ENCODE measurements at places on chromosomes 6 and 20.

- DNase-seq = no peak
Measured at GRCh38 chr6:137625808-137626207, 131.6 kb upstream of the OLIG3 start.

- no peak for DNase-seq
Measured at GRCh38 chr6:4666886-4667513, 109.2 kb upstream of the CDYL start.

DNA sequence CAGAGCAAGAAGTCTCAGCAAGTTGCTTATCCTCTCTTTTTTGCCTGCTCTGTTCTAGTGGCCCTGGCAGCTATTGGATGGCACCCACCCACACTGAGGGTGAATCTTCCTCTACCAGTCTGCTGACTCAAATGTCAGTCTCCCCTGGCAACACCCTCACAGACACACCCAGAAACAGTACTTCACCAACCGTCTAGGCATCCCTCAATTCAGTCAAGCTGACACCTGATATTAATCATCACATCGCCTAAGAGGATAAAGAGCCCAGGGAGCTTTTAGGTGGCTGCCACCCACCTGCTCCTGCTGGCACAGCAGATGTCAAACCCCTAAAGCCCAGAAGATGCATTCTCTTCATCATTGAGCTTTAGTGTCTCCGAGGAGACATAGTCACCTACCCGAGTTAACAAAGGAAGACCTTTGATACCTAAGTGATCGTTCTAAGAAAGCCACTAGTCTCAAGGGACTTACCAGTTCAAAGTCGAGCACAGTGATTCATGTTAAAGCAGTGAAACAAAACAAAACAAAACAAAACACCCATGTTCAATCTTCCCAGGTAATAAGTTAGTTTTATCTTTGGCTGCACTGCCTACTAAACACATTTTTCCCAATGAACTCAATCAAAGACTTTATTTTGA, 97.7 kb upstream of the KCNQ5 start:
- no peak for DNase-seq

DNA sequence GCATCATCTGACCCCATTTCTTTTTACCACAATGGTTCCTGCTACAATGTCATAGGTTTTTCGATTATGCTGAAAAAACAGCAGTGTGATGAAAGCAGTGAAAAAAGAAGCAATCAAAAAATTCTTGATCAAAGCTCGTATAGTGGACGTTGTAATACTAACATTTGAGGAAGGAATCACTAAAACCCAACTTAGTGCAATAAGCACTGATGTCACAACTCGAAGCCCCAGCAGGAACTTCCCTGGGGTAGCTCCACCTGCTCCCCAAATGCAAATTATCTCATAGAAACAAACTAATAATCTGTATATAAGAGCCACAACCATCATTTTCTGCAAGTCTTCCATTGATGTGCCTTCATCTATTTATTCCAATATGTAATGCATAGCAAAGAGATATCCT, 285.6 kb upstream of the SGK1 start:
- DNase-seq = no peak

GRCh38 chr20:58017970-58018530, 210.4 kb downstream of the ANKRD60 start:
- no peak for DNase-seq

DNA sequence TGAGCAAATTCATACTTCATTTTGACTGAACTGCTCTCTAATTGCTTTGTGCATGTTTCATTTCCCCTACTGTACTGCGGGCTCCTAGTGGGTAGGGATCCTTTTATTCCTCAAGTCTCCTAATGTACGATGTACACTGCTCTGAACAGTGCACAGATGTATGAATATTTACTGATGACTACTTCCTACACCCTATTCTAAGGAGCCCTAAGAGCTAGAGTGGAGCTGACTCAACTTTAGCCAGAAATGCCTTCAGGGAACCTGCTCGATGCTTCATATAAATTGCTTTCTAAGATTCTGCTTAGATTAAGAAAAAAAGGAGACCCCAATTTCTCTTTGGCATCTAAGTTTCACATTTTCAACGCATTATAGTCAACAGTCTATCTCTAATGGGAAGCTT, 47.6 kb upstream of the SPDEF start:
- DNase-seq = no peak

DNA sequence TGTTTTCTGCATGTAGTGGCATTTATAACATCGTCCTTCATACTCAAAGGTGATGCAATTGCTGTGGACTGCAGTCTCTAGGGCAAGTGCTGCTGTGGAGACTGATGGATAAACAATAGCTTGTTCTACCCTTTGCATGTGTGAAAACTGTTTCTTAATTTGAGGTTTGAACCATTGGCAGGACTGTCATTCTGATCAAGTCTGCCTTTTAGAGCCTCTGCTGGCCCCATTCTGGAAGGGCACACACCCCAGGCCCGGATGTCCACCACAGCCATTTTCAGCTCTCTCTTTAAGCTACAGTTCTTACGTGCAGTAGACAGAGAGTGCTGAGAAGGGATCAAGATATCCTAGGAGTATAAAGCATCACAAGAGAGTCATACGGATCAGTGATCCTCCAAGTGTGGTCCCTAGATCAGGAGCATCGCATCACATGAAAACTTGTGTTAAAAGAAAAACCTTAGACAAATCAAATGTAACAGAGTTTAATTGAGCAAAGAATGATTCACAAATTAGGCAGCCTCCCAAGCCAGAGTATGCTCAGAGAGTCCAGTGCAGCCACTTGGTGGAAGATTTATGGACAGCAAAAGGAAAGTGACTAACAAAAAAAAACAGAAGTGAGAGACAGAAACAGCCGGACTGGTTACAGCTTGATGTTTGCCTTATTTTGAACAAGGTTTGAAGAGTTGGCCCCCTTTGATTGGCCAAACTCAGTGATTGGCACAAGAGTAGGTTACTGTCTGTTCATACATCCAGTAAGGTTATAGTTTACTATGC, 52.0 kb downstream of the FRK start:
- DNase-seq = no peak

GRCh38 chr6:150640556-150641209, 41.0 kb downstream of the PLEKHG1 start:
- DNase-seq = no peak

GRCh38 chr6:4192173-4192572, 56.8 kb upstream of the ECI2 start:
- DNase-seq = no peak

DNA sequence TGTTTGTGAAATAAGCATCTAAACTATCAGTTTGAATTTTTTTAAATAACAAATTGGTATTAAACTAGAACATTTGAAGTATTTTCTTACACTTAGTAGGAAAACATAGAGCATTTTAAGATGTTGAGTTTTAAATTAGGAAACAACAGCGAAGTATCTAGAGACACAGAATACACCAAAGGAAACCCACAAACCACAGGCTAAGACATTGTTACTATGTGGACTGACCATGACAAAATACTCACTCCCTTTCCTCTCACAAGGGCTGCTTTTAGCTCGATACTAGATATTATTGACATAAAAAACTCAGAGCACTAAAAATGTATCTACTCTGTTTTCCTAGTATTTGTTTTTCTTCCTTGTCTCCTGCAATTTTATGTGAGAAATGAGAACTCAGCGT, 266.0 kb upstream of the CITED2 start:
- DNase-seq = no peak

DNA sequence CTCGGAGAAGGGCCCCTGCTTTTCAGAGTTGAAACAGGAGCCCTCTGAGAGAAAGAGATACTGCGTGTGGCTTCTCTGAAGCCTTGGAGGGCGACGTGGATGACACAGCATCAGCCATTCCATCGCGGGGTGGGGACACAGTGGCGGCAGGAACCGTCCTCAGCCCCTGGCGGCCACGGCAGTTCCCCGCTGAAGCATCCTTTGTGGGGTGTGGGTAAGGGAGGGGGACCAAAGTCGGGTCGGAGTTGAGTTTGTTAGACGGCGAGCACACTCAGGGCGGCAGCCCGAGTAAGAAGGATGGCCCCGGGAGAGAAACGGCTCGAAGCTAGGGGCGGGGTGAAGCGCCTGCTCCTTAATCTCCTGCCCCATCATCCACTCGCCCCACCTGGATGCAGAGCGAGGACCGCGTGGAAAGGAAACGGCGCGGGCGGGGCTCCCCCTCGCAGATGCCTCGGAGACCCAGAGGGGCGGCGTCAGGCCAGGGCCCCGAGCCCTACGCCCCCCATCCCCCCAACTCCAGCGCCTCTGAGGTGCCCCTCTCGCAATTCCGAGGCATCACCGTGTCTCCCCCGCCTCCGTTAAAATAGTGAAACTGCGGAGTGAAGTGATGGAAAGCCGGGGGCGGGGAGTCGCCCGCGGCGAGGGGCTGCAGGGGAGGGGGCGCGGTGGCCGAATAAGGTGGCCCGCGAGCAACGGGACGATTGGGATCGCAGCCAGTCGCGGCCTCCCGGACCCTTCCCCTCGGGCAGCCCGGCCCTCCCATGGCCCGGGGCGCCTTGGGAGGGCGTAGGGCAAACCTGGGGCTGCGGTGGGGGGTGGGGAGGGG, 796 bp upstream of the RREB1 start:
- DNase-seq = no peak

DNA sequence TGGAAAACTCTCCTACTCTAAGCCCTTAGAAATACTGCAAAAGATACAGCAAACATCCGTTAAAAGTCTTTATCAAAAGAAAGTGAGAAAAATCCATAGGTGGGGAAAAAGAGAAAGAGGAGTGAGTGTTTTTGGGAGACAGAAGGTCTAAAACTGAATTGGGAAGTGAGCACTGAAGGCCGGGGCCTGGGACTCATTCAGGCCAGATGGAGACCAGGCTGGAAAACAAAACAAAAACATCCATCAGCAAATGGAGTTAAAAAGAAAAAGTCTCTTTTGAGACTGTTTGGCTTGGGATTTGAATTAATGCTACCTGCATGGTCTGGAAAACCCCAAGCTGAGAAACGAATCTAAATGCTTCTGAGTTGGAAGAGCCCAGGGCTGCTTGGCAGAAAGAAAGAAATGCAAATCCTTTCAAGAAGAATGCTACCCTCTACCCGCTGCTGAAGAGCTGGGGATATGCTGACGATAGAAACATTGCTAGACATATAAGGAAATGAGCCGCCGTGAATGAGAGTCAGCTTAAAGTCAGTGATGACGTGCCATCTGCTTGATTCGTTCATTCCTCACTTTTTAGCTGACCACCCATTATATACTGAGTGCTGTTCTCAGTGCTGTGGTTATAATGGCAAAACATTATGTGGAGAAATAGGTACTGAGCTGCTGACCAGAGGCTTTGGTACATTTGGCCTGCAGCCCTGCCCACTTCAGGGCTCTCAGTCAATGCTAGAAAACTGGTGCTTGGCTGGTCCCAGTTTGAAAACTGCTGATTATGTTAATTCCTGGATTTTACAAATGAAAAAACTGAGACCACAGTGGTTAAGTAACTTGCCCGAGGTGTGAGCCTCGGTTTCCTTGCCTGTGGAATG, 28.0 kb upstream of the TULP4 start:
- no peak for DNase-seq

DNA sequence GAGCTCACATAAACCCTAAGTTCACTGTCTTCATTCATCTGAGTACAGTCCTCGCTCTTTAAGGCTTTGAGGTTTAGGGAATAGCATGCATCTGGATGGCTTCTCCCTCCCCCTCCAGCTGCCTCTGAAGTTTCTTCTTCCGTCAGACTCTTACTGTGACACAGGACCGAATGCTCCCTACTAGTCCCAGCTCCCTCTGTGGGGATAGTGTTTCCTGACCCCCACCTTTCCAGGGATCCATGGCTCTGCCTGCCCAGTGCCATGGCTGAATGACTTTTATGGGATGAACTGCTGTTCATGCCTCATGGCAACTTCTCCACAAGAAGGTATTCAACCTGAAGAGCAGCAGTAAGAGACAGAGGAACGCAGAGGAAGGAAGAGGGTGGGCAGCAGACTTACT, 79.8 kb upstream of the EMILIN3 start:
- DNase-seq = no peak

DNA sequence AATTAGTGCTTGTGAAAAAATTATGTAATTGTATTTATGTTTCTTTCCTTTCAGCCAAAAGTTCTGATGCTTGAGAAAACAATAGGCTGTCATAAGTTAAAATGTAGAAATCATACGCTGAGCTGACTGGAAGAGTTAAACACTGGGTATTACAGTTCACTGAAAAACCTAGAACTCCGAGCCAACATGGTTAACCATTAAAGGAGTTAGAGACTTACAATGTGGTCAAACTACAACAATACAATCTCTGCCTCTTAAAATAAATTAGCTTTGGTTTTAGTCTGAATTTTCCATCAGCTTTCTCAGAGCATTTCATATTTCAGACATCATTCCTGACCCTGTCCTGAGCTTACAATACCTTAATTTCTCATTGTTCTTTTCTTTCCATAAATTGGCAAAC, 91.0 kb downstream of the COL12A1 start:
- no peak for DNase-seq

- DNase-seq = peak; percentile 60
Measured at GRCh38 chr6:160519603-160520042, 144.5 kb downstream of the LPA start.

DNA sequence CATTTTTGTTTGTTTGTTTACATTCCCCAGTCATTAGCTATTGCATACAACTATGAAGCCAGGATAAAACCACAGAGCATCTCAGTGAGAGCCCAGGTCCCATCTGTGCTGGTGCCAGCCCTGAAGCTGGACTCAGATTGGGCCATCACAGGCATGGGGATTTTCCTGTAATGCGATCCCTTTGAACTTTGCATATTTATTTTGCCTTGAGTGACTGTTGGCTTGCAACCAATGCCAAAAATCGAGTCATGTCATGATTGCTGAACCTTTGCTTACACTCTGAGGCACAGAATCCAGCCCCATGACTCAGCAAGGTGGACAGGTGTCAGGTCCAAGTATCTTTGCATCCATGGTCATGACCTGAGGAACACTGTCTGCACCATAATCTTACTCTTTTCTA, 46.2 kb upstream of the GGTLC1 start:
- DNase-seq = no peak

DNA sequence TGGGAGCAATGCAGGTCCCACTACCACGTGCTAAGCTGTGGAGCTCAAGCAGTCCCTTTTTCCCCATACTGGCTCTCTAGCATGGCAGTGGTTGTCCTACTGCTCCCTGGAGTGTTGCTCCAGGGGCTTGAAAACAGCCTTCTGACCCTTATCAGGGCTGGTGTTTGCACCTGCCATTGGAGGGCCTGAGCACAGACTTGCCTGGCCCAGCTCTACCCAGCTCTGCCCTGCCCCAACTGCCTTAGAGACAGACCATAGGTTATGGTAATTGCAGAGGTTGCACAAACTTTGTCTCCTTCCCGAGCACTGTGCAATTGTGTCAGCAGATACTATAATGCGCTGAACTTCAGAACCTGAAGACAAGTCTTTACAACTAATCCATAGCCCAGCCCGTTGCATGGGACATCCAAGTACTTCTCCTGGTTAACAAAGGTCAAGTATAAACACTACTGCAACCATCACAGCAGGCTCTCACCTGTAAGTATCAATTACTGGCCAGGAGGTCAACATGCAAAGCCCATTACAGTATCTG, 58.7 kb downstream of the PDSS2 start:
- DNase-seq = no peak
